ENCODE measurements at places on chromosomes 3 and 15. TPM values are rescaled to one million over a fixed set of nuclear protein-coding genes. Genes with fewer than 3 reads are reported as not detected.

Gene LRRC31
- not detected for total RNA-seq

Gene PFN2
- 12.1 TPM for total RNA-seq

Gene FANCD2OS
- total RNA-seq: not detected

Gene ZNF385D
- total RNA-seq: 4.2 TPM

Gene HTR3E
- not detected for total RNA-seq

Gene GOLGA8M
- 0.26 TPM for total RNA-seq

Gene LYZL4
- not detected for total RNA-seq

Gene GOLGA8G
- total RNA-seq: not detected

Gene CNTN6
- total RNA-seq: not detected

Gene GPX1
- total RNA-seq: 672 TPM

Gene THSD4
- total RNA-seq: 25.4 TPM

Gene CSTA
- not detected for total RNA-seq

Gene ZNF619
- 6.1 TPM for total RNA-seq

Gene CCDC71
- total RNA-seq: 19.5 TPM

Gene HRG
- not detected for total RNA-seq

Gene CCR8
- not detected for total RNA-seq

Gene GABRA5
- not detected for total RNA-seq

Gene RLBP1
- total RNA-seq: not detected

Gene MED12L
- 0.13 TPM for total RNA-seq

Gene CEP152
- 1.9 TPM for total RNA-seq

Gene RTP1
- total RNA-seq: not detected

Gene MUC4
- total RNA-seq: not detected

Gene CPNE9
- total RNA-seq: not detected

Gene SNX22
- under 0.01 TPM for total RNA-seq

Gene TNFSF10
- 84.3 TPM for total RNA-seq

Gene NFKBIZ
- 6.8 TPM for total RNA-seq

Gene C3orf49
- total RNA-seq: not detected

Gene CHRNA5
- total RNA-seq: 2.1 TPM

Gene SPSB4
- total RNA-seq: under 0.01 TPM

Gene CDC25A
- 8.6 TPM for total RNA-seq

Gene ST3GAL6
- 7.2 TPM for total RNA-seq

Gene SLC6A11
- total RNA-seq: not detected

Gene FBN1
- total RNA-seq: 72.1 TPM

Gene C3orf18
- total RNA-seq: 1.9 TPM

Gene NSMCE3
- 5.9 TPM for total RNA-seq

Gene CLRN1
- not detected for total RNA-seq

Gene DNAJC13
- total RNA-seq: 40.5 TPM

Gene ITIH4
- 0.39 TPM for total RNA-seq

Gene DPPA4
- not detected for total RNA-seq

Gene IL17RB
- 0.13 TPM for total RNA-seq

Gene HEG1
- total RNA-seq: 19.0 TPM

Gene SEC11A
- 202 TPM for total RNA-seq

Gene NCK1
- 56.0 TPM for total RNA-seq

Gene EXD1
- total RNA-seq: under 0.01 TPM

Gene ANKRD34C
- total RNA-seq: not detected

Gene WNT5A
- 5.8 TPM for total RNA-seq

Gene HCLS1
- 17.3 TPM for total RNA-seq

Gene IL5RA
- total RNA-seq: not detected

Gene PSMD6
- total RNA-seq: 99.6 TPM

Gene B3GALNT1
- total RNA-seq: 11.9 TPM

Gene GASK1A
- total RNA-seq: under 0.01 TPM

Gene ARNT2
- 0.13 TPM for total RNA-seq

Gene SAMD7
- not detected for total RNA-seq
